ENCODE measurements at places on chromosomes 11 and 22. TPM values are rescaled to one million over a fixed set of nuclear protein-coding genes. Genes with fewer than 3 reads are reported as not detected.
A peak's percentile ranks its signal among the peaks of the same experiment; 100 is the strongest.

Gene SLC22A24
- not detected for total RNA-seq

Gene DBX1
- total RNA-seq: not detected

Gene ANO5
- total RNA-seq: not detected

Gene KCTD14
- total RNA-seq: 12.0 TPM

Gene CYB5R2
- total RNA-seq: 16.7 TPM

Gene BMAL1
- 15.0 TPM for total RNA-seq

DNA sequence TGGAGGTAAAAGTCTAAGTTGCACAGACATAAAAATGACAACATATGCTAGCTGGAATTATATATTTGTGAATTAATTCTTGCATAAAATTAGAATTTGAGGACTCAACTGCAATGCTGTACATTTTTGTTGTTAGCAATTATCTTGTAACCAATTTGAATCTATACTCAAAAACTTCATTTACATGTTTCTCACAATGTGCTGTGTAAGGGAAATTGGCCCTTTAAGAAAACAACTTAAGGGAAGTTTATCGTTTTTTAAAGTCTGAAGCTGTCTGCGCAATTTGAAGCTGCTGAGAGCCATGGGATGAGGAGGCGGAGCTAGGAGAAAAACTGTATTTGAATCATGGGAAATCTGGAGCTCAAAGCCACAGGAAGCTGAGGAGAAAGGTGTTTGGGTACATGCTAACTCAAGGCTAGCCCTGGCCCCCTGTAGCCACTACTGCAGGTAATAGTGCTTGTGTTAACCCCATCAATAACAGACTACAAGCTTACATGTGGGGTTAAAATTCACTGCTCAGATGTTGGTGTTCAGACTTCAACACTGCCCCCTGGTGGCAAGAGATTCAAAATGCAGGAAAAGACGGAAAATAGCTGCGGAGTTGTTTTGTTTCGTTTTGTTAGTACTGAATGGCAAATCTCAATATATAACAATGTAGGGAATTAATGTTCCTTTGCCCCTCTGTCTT, 126.1 kb downstream of the BRD1 start:
- no peak for DNase-seq

- no peak for DNase-seq
Observed at GRCh38 chr11:8356721-8357504, 93.2 kb upstream of the LMO1 start.

DNA sequence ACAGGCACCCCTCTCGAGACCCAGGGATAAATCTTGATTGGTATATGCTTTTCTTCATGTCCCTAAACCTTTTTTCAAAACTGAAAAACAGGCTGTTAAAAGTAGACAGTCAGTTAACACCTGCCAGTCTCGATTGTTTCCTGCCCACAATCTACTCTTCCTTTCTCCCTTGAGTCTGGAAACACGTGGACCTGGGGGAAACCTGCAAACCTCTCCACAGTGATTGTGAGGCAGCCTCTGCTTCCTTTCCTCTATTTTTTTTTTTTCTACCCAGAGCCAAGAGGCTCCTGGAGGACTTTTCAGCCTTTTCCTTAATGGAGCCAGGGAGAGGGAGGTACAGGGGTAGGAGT, 69.4 kb upstream of the CLMP start:
- DNase-seq: no peak

DNA sequence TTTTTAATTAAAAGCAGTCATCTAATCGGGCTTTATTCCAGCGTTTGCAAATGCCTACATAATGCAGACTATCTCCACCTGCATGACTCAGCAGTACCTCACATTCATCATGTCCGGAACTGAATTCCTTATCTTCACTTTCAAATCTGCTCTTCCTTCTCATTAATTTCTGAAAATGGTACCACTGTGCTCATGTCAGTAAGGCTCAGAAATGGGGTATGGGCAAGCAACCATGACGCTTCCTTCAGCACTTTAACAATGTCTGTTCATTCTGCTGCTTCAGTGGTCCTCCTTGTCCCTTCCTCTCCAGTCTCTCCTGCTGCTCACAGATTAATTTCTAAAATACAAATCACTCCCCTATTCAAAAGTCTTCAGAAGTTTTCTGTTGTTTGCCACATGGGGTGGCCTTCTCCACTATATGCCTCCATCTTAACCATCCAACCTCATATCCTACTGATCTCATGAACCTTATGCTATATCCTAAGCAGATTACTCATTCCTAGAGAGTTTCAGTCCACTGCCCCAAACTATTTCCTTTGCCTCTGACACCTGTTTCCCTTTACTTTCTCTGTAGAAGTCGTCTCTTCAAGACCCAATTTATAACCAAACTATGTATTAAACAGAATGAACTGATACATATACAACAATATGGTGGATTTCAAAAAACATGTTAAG, 7.0 kb downstream of the GTF2H1 start:
- DNase-seq: peak; percentile 67

GRCh38 chr11:34192481-34193401, 87.3 kb downstream of the NAT10 start:
- DNase-seq: peak; percentile 83

- DNase-seq: no peak
Observed at GRCh38 chr22:49838771-49839717, 11.4 kb upstream of the BRD1 start.

DNA sequence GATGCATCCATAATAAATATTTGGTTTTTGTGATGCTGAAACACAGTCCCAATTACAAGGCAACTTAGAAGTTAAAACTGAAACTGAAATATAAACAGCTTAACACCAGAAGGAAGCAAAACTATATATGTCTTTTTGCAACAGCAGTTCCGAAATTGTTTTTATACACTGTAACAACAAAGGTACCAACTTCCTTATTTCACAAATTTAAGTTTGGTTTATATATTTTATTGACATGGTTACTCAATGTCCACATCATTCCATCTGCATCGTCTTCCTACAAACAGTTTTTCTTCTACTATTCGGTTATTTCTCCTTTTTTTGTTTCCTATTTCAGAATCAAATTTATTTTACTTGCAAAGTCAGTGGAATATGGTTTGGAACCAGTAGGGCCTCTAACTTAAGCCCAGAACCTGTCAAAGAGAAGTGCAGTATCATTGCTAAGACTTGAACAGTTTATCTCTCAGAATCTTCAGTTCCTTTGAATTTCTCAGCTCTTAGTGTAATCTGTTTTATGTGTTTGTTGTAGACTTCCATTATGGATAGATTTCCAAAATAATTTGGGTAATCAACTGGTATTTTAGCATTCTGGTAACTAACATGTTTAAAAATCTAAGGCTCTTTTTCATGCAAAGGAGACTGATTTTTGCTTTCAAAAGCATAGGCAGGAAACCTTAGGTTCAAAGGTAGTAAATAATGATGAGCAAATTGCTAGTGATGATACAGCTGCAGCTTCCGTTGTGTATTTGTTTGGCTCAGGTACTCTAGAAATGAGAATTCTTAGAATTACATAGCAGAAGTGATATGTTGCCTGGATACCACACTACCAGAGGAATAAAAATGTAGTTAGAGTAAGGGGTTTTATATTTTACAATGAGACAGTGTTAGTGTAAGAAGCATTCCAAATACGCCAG, 8.2 kb upstream of the HSPA8 start:
- no peak for DNase-seq

DNA sequence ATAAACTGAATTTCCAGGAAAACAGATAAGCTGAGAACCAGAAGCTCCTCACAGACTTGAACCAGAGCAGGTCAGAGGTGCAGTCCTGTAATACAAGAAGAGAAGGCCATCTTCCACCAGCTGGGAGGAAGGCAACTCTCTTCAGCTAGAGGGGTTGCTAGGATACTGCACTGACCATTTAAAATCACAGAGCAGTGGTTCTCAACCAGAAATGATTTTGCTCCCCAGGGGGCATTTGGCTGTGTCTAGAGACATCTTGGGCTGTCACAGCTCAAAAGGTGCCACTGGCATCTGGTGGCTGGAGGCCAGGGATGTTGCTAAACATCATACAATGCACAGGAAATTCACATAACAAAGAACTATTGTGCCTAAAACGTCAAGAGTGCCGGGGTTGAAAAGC, 17.2 kb downstream of the OPCML start:
- DNase-seq: no peak

GRCh38 chr11:85076535-85077330, 550.4 kb downstream of the DLG2 start:
- no peak for DNase-seq

- no peak for DNase-seq
Observed at GRCh38 chr11:58006940-58007339, 16.7 kb upstream of the OR9Q1 start.

DNA sequence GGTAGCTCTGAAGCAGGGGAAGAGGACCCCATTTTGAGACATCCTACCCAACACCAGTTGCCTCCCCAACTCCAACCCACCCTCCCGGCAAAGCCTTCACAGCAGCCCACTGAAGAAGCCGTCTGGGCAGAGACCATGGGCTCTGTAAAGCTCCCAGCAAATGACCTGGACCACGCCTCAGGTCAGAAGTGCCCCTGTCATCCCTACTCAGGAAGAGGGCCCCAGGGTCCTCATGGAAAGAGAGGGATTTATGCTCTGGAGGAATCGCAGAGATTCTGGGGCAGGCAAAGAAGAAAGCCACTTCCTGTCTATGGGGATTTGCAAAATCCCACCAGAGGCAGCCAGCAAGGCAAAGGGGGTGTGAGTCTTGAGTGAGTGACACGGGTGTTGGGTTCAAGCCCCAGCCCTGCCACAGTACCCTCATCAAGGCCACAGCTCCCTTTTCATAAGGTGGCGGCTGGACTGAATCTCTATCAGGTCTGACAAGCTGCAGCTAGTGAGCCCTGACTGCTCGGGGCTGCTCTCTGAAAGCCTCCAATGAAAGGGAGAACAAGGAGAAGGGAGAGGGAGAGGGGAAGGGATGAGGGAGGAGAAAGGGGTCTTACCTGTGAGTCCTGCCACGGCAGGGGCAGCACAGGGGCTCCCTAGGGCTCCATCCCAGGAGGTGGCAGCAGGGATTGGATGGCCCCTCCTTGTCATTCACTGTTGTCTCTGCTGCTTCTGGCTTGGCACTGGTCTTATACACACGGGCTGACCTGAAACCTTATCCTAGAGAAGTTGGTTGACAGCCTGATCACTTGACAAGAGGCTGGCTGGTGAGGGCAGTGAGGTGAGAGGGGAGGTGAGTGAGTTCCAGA, at the start of gene UCP3:
Gene UCP3, minus strand, starts transcription at position 713 of the 857 bp plus-strand sequence. CDS start 2,043 bp downstream, outside the sequence.
- no peak for DNase-seq

DNA sequence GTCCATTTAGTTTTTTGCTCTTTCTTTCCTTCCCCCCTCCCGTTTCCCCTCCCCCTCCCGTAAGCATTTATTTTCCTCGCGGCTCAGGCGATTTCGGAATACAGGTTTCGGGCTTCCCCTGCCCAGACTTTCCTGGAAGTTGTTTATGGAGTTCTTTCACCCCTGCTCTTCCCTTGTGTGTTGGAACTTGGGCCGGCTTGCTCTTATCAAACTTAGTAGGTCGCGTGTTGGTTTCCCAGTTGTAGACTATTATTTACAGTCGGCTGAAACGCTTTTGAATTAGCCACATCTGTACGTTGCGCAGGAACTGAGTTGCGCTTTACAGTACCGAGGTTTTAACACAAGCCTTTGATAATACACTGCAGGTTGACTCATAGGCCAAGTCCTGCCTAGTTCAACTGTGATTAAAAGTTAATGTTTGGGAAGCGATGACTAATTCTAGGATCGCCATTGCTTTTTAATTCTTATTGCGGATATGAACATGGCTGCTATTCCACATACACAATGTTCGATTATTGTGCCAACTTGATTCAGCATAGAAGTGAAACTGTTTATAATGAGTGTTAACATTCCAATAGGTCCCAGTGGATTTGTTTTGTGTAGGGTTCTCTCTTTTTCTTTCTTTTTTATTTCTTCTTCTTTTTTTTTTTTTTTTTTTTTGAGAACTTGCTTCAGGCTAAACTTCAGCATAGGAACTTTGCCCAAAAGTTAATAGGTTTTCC, 1.7 kb downstream of the YAP1 start:
- DNase-seq: peak; percentile 98

DNA sequence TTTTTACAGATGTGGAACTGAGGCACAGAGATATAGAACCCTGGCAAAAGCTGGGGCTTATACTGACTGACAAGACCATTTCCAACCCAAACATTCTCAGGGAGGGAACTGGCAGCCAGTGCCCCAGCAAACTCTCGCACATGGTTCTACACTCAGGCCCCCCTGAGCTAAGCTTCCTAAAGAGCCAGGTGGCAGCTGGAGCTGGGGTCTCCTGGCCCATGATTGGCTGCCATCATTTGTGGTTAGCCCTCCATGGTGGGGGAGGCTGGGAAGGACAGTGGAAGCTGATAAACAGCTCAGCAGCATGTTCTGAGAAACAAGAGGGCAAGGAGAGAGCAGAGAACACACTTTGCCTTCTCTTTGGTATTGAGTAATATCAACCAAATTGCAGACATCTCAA, at the start of gene RAG1:
Gene RAG1, plus strand, starts transcription at position 314 of the 400 bp plus-strand sequence. CDS start 5,298 bp downstream, outside the sequence.
- no peak for DNase-seq

GRCh38 chr22:20591660-20592310, 84.4 kb downstream of the MED15 start:
- DNase-seq: peak; percentile 65

- no peak for DNase-seq
Observed at GRCh38 chr22:49666146-49666809, 161.4 kb downstream of the BRD1 start.

DNA sequence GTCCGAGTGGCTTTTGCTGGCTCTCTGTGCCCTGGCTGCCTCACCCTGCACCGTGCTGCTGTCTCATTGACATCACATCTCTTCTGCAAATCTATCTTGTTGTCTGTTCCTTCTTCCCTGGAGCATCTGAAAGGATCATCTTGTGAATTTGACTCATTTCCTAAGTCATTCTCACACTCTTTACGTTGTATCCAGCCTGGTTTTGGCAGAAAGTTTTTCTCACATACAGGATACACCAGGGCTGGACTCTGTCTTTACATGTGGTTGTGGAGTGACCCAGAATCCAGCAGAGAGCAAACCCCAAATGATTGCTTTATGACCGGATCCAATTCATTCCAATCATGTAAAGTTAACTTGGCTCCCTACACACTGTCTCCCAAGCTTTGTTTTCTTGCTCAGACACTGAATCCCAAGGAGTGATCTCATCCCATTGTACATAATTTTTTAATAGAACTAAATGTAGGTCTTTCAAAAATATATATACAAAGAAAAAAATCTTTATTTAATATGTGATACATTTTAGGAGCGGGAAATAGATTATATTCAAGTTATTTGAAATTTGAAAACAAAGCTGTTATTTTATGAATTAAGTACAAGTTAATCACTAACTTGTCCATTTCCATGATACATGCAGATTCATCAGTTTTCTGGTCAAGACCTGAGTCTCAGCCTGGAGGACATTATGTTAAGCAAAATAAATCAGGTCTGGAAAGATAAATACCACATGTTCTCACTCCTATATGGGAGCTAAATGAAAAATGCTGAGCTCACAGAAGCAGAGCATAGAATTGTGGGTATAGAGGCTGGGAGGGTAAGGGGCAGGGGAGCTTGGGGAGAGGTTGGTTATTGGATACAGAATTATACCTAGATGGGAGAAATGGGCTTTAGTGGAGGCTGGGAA, 2.9 kb upstream of the RFPL1 start:
- no peak for DNase-seq

Data from PC-9 (cell line).